Stimulated activated CD8-positive, alpha-beta memory T cell treated with anti-CD3 and anti-CD28 coated beads, Interleukin-12 subunit alpha, Interleukin-12 subunit beta, amount 100 ng/mL, for 4 hours (primary cell): ENCODE measurements at places on chromosomes 3 and 15.

DNA sequence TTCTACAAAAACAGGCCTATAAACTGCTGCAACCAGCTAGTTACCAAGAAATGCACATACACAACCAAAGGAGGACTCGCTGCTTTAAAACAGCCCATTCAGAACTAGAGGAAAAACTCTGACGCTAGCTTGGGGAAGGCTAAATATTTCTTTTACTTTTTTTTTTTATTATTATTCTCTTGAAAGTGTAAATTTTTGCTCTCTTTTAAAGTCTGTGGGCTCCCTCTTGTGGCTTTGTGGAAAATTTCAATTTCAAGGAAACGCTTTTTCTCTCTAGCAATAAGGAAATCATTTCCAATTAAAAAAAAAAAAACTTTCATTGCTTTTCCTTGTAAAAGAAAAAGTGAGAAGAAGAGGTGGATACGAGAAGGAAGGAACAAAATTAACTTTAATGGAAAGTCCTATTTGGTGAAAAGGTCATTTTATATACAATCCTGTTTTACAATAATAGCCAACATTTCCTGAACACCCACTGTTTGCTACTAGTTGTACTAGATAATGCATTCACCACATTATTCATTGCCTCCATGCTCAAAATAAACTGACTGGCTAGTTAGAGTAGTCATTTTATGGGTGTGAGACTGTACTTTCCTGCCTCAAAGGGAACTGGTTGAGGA, 51.2 kb upstream of the SAMMSON start:
- DNase-seq: no peak

GRCh38 chr15:59622289-59622688, 10.7 kb downstream of the GCNT3 start:
- no peak for DNase-seq

- no peak for DNase-seq
These were observed 133.7 kb downstream of the AGBL1 start for GRCh38 chr15:86213420-86213819.

GRCh38 chr3:67453628-67454027, 200.8 kb downstream of the SUCLG2 start:
- no peak for DNase-seq

DNA sequence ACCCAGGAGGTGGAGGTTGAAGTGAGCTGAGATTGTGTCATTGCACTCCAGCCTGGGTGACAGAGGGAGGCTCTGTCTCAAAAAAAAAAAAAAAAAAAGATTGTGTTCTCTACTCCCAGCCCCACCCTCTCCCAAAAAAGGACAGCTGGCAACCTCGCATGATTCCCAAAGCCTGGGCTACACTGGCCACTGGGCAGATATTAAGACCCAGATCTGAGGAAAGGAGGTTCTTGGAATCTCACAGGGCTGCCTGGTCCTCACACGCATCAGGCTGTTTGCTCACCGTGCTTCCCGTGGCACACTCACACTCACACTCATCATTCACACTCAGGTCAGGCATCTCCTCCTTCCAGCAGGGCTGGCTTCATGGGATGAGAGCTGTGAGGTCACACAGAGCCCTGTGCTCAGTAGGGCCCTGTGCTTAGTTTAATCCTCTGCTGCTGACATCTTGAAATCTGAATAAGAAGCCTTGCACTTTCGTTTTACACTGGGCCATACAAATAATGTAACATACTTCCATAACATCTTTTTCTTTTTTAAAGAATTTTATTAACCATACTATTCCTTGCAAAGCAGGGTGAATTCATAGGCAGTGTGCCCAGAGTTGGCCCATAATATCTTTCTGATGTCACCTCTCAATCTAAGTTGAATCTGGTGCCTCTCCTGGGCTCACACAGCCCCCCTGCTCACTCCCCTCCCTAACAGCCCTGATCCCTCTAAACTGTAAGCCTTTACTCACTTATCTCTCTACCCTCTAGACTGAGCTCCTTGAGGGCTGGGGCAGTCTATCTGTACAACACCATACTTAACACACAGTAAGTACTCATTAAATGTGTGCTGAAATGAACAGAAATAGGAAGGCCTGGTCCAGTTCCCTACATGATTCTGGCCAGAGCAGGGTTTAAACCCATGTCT, 50.2 kb upstream of the C15orf39 start:
- DNase-seq: no peak

GRCh38 chr3:15476378-15476777, 45.1 kb downstream of the COLQ start:
- DNase-seq: no peak

DNA sequence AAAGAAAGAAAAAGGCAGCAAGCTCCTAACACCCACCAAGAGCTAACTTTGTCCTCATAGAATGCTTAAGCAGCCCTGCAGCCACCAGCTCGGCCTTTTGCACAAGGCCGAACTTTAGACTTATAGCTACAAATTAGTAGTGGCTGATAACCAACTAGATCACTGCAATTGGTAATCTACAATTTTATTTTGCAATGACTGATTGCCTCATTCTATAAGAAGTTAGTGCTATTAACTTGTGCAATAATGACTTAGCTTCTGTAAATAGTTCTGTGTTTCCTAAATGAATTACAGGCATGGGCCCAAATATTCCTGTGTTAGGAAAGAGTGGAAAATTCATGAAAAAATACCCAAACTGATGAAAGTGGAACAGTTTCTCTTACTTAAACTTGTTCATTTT, 284.8 kb upstream of the CFAP20DC start:
- DNase-seq: no peak

GRCh38 chr15:72947709-72948108, 104.6 kb upstream of the NEO1 start:
- DNase-seq: no peak

DNA sequence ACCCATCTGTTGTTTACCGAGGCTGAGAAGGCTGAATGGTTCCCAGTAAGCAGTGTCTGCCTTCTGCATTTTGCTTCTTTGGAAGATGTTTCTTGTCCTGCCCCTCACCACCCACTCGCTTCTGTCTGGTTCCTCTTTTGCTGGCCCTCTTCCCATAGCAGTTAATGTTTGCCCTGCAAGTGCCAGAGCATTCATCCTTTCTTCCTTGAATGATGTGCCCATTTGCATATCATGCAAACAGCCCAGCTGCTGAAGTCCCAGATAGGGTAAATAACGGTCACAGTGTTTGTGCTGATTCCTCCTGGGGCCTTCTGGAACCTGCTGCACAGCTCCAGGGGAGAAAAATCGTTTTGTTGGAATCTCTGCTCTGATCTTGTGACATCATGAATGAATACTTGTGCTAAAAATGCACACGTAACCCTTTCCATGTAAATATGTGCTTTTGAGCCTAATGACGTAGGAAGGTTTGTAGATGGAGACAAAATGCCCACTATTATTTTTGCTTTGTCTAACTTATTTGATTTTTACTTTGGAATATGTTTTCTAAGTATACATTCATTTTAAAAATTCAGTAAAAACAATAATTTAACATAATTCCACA, 381.0 kb downstream of the SOX2 start:
- DNase-seq: no peak

- DNase-seq: no peak
These were observed 28.8 kb upstream of the SHC4 start for GRCh38 chr15:48992545-48992944.
